ENCODE measurements at places on chromosomes 5 and 9.

GRCh38 chr9:1722404-1722803, 292.7 kb upstream of the SMARCA2 start:
- no peak for DNase-seq

DNA sequence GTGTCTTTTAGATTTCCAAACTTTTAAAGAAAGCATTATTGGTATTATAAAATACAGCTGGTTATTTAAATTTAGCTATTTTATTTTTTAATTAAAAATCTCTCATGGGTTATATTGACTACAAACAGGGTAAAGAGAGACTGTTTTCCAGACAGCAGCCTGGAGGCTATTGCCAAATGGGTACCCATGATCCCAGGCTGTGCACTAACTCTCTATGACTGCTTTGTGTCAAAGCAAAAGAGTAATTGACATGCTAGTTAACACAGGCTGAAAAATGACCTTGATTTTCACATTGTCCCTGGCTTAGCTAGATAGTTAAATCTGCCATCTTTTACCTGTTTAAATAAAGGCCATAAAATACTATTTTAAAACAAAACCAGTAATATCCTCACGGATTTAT, 589.7 kb downstream of the ANXA1 start:
- no peak for DNase-seq

GRCh38 chr5:82418608-82418950, 140.4 kb upstream of the RPS23 start:
- DNase-seq: no peak

DNA sequence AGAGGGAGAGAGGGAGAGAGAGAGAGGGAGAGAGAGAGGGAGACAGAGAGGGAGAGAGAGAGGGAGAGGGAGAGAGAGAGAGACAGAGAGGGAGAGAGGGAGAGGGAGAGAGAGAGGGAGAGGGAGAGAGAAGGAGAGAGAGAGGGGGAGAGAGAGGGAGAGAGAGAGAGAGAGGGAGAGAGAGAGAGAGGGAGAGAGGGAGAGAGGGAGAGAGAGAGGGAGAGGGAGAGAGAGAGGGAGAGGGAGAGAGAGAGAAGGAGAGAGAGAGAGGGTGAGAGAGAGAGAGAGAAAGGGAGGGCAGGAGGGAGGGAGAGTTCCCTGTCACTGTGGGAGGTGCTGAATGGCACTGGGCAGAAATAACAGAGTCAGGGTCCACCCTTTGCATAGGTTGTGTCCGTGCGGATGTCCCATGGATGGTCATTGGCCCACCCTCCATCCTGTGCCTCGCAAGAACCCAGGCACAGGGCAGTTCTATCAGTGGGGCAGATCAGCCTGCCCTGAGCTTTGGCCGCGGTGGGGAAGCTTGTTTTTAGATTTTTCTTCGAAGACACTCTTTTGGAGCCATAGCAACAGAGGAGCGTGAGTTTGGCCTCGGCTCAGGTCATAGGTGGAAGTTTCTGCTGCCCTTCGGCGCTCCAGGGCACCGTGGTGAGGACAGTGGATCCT, 30.1 kb downstream of the ADAMTSL2 start:
- DNase-seq: no peak

GRCh38 chr5:145479271-145479670, 355.9 kb downstream of the PRELID2 start:
- DNase-seq: no peak

- DNase-seq: no peak
Measured at GRCh38 chr9:124453586-124454191, 3.4 kb downstream of the ADGRD2 start.

DNA sequence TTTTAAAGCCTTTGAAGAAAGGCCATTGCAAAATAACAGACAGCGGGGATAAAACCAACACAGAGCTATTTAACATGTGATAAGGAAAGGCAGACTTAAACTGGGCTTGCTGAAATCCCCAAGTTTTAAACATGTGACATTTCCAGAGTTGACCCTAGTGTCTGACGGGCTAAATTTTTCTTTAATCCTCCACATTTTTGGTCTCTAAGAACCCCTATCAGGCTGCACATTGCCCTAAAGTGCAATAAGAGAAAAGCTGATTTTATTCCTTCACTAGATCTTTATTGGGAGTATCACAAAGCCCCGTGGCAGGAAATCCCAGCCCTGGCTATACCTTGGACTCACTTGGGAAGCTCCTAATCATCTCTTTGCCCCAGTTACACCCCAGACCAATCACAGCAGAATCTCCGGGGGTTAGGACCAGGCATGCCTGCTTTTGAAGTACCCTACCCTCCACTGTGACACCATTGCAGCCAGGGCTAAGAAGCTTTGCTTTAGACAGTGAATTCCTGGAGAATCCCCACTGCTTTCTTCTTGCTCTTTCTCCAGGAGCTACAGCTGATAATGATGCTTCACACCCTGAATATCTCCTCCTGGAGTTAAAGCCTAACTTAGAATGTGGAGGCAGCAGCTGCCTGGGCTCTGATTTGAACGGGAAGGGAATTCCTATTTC, 20.1 kb upstream of the COL15A1 start:
- no peak for DNase-seq
